ENCODE measurements at places on chromosomes 5 and 9. TPM values are rescaled to one million over a fixed set of nuclear protein-coding genes. Genes with fewer than 3 reads are reported as not detected.
A peak's percentile ranks its signal among the peaks of the same experiment; 100 is the strongest.

Gene C5orf52
- total RNA-seq, result not detected

Gene ENTREP1
- total RNA-seq, result not detected

Gene PCDHB4
- total RNA-seq, result not detected

Gene AFAP1L1
- total RNA-seq, result 33.2 TPM

Gene FBXL7
- total RNA-seq, result 14.6 TPM

Gene PLCXD3
- not detected for total RNA-seq

Gene NR2F1-AS1
- total RNA-seq, result 6.0 TPM

Gene IL4
- total RNA-seq, result not detected

Gene CCNI2
- total RNA-seq, result not detected

- no peak for DNase-seq
Measured at GRCh38 chr5:33309068-33309467, 131.7 kb upstream of the TARS1 start.

GRCh38 chr5:31193591-31194467 lies at the start of gene CDH6:
TSS of gene CDH6 (plus strand) at chr5:31193686. CDS start at chr5:31267474, 73,788 bp downstream.
- no peak for DNase-seq

DNA sequence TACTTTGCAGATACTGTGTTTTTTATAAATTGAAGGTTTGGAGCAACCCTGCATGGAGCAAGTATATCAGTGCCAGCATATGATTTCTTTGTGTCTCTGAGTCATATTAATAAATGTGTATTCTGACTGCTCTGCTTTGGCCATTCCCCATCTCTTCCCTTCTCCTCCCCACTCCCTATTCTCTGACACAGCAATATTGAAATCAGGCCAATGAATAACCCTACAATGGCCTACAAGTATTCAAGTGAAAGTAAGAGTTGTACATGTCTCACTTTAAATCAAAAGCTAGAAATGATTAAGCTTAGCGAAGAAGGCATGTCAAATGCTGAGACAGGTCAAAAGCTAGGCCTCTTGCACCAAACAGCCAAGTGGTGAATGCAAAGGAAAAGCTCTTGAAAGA lies 82.2 kb upstream of the TLX3 start:
- no peak for DNase-seq

GRCh38 chr5:132828846-132829494 lies 1.5 kb downstream of the SHROOM1 start:
- DNase-seq, result no peak

DNA sequence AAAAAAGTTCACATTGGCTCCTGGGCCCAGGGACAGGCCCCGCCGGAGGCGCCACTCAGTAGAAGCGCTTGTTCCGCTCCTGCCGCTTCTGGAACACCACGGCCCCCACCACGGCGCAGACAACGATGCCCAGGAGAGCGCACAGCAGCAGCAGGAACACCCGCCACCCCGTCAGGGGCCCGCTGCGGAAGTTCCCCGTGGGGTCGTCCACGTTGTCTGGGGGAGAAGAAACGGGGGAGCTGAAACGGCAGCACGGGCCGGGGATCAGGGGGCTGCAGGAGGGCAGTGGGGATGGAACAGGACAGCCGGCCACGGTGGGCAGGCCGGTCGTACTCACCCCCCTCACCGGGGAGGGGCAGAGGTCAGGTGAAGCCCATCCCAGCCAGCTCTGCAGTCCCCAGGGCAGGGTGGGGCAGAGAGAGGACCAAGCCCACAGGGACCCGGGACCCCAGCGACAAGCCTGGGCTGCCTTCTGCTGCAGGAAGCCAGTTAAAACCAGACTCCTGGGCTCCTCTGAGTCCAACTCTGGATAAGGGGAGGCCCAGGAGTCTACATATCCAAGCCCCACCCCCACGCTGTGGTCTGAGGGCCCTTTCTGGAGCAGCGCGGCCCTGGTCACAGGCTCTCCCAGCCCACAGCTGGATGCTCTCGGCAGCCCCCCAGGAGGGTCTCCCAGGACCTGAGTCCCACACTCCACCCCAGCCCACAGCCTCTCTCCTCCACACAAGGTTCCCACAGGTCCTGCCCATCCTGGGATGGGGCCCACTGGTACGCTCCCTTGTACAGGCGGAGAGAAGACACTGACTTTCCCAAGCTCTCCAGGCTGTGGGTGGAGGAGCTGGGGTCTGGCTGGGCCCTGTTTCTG lies 19.2 kb downstream of the LMAN2 start:
- no peak for DNase-seq

GRCh38 chr9:13020146-13021040 lies 245.6 kb downstream of the LURAP1L start:
- no peak for DNase-seq

GRCh38 chr5:18051953-18052352 lies 417.7 kb downstream of the TAF11L14 start:
- DNase-seq, result no peak

- DNase-seq, result no peak
Measured at GRCh38 chr5:107484281-107484680, 186.5 kb downstream of the EFNA5 start.

GRCh38 chr5:60102961-60103693 lies 209.6 kb upstream of the PDE4D start:
- peak; percentile 11 for DNase-seq

DNA sequence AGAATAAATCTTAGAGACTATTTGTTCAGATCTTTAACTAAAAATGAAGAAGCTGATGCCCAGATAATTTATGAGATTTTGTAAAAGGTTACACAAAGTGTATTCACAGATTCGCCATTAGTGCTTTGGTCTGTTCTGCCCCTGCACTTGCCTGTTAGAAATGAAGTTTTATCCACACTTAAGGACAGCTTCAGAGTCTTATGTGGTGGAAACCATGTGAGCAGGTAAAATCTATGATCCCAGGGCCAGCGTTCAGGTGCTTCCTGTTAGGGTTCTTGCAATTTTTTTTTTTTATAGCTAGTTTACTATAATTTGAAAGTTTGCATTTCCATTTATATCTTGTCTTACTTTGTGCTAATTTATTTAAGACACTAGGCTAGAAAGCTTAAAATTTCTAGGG lies 561.6 kb downstream of the PRR16 start:
- no peak for DNase-seq

DNA sequence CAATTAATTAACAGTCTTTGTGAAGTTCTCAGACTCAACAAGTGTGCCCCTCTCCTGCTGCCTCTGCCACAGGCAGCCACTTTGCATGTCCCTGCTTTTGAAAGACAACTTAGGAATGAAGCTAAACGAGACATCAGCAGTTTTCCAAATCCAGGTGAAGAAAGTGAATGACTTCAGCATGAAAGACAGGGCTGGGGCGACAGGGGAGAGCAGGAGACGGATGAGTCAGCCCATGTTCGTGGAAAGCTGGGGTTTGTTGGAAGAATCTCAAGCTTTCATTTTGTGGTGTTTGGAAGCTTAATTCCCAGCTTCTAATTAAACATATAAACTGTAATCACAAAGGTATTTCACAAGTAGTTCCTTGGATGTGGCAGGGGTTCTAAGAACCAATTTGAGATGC lies 207.8 kb upstream of the MAP3K1 start:
- peak; percentile 10 for DNase-seq

- no peak for DNase-seq
Measured at GRCh38 chr9:136151214-136151804, 32.6 kb upstream of the TMEM250 start.

GRCh38 chr9:35398651-35399335 lies 91.1 kb upstream of the RUSC2 start:
- no peak for DNase-seq

DNA sequence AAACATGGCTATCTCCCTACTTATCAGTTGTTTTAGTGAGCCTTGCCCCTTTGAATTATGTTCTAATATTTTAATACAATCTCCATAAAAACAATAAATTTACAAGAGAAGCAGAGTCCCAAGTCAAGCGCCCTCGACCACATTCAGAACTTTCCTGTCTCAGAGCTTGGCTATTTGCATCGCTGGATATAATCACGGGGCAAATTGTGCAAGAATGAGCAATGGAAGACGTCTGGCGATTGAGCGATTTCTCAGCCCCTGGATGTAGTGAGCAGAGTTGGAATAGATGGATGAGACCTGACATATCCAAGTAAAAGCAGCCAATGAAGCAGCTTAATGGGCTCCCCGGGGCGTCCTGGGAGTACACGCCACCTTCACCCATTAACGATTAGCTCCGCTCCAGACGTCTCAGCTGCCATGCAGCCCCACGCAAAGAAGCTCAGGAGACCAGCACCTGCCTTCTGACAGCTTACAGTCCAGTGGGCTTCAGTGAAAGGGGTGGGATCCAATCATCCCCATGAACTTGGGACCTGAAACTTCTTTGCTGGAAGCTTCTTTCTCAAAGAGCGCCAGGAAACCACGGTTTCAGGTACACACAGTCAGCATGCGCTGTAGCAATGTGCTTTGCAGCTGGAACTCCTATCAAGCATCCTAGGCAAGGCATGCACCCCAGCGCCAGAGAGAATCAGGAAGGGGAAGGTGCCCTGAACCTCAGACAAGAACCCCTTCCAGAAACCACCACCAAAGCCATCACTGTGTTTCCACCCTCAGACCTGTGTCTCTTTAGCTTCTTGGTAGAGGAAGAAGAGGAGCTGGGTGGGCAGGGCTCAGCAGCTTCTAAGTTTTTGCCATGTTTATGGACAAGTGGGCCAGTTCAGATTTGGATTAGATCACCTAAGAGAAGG lies 92.0 kb upstream of the IRX4 start:
- DNase-seq, result no peak

GRCh38 chr5:11584017-11584416 lies 320.2 kb downstream of the CTNND2 start:
- no peak for DNase-seq

- DNase-seq, result no peak
Measured at GRCh38 chr5:7878381-7878873, 9.5 kb downstream of the MTRR start.

DNA sequence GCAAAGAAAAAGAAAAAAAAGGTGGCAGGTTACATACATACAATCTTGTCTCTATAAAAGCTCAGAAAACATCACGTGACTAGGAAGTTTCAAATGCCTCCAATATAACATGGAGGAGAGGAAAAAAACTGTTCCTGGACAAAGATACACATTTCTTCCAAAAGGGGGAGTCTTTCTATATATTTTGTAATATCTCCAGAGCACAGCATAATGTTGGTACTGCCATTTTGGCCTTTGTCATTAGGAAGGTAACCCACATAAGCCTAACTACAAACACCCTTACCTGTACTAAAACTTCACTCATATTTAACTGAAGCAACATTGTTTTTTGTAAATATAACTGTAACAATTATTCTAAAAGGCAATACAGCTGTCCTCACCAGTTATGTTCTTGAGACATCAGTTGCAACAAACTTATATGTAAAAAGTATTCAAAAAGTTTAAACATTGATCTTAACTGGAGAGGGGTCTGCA lies 1.2 kb upstream of the BTF3 start:
- DNase-seq, result no peak

- DNase-seq, result no peak
Measured at GRCh38 chr9:125992557-125992956, 245.4 kb downstream of the PBX3 start.

DNA sequence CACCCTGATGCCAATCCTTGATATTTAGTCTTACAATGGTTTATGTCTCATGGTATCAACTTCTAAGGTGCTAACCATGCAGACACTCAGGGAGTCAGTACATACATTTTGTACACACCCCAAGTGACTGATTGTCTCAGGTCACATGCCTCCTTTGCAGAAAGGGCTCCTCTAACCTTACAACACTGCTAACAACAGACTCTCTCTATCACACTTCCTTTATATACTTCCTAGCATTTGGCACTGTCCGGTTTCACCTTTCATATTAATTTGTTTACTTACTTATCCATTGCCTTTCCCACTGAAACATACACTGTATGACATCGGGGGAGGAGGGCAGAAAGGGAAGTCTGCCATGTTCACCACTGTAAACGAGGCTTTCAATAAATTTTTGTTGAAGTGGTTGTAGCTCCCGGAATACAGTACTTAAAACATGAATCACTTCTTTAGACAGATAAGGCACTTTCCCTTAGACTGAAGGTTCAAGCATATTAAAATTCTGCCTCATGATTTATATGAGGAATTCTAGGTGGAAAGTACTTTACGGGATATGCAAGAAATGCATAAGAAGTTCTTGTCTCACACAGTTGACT lies 20.6 kb downstream of the EMB start:
- no peak for DNase-seq
